Activated T-cell treated with anti-CD3 and anti-CD28 coated beads, Interleukin-2, amount 50 U/mL, for 72 hours (primary cell): ENCODE measurements at places on chromosomes 3 and 15.

DNA sequence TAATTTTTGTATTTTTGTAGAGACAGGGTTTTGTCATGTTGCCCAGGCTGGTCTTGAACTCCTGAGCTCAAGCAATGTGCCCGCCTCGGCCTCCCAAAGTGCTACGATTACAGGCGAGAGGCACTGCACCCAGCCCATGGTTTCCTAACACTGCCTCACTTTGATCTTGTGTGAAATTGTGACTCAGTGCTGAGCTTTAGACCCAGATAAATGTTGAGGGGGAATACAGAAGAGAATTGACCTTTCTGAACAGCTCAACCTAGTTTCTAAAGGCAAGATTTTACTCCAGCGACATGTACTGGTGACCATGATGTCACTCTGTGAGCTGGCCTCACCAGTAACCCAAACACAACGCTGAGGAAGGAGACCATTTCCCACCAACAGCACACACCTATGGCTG, 73.5 kb downstream of the ATP1B3 start:
- no peak for DNase-seq

DNA sequence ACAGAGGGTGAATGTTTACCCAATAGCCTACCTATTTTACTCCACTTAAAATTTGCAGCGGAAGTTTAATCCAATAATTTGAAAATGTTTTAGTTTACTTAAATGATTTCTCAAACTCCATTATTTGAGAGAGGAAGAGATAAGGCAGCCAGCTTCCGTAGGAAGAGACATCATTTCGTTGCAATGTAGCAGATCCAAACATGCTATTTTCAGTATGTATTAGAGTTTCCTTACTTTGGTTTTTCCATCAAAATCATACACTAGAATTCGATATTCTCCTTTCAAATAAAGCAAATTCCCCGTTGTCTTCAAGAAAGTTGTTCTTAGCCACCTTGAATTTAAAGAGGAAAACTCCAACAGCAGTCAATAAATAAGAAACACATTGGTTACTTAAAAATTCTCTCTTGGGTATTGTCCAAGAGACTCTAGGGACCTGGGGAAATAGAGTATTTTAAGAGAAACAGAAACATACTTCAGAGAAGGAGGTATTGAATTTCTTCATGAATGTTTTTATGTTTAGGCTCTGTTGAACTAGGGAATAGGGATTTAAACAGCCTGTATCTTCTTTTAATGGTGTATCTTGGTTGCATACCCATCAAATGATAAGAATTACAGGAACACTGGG, 324.5 kb upstream of the GBE1 start:
- no peak for DNase-seq

GRCh38 chr15:65863106-65863505, 6.2 kb upstream of the RAB11A start:
- DNase-seq: no peak

DNA sequence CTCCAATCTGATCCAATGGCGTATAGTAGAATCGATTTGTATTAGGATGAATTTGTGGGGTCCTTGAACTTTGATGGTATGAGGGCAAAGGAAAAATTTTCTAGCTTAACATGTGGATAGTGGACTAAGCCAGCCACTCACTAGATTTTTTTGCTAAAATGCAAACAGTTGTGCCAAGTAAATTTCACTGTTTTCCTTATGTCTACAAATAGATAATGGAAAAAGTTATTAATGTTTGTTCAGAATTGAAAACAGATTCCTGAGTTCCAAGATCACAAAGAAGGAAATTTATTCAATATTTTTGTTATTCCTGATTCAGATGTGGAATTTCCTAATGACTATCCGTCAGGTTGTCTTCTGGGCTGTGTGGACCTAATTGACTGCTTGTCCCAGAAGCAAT, 35.2 kb upstream of the ZNF609 start:
- DNase-seq: no peak

GRCh38 chr3:111913163-111913763, 54.2 kb downstream of the PHLDB2 start:
- DNase-seq: no peak

- no peak for DNase-seq
Observed at GRCh38 chr3:61669203-61669602, 107.8 kb downstream of the PTPRG start.
